ENCODE measurements at places on chromosomes 2 and 18.

DNA sequence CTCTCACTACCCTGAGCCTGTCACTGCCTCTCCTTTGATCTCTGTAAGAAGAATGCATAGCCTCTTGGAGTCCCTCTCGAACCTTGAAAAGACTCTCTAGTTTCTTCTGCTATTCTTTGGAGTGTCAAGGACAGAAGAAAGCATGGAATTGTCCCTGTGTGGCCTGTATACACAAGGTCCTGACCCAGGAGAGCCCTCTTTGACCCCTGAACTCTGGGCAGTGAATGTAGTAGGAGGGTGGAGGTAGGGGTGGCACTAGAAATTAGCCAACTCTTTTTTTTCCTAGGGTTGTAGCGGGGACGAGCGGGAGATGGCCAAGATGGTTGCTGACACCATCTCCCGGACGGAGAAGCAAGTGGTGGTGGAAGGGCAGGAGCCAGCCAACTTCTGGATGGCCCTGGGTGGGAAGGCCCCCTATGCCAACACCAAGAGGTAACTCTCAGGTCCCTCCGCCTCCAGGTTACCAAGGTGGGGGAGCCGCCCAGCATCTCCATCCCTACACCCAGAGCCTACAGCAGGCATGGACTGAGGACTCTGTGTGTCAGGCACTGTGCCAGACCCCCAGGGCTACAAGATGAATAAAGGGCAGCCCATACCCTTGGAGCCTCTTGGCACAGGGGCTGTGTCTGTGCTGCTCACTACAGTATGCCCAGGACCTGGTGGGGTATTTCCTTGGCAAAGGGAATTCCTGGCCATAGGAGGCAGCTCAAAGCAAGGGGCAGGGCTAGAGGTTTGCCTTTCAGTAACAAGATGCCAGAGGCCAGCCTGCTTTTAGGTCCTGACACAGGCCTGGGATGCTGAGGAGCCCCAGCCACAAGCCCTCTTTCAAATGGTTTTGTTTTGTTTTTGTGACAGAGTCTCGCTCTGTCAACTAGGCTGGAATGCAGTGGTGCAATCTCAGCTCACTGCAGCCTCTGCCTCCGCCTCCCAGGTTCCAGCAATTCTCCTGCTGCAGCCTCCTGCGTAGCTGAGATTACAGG lies 16.4 kb downstream of the VIL1 start:
- no peak for DNase-seq

DNA sequence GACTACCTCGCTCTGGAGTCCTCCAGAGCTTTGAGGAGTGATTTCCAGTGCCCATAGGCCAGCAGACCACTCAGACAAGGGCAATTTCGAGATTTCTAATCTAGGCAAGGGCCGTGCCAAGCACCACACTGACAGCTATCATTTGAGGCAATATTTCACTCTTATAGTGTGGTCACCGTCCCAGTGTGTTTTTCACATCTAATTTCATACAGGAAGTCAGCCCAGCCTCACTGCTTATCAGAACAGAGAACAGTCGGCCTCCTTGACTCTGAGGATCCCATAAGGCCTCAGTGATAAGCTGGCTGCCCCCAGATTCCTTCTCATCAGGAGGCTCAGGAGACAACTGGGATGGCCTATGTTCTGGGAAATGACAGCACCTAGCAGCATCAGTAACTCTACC lies 581 bp downstream of the CAPN14 start:
- no peak for DNase-seq

- DNase-seq = no peak
Observed at GRCh38 chr2:127034883-127035611, 71.9 kb downstream of the BIN1 start.

DNA sequence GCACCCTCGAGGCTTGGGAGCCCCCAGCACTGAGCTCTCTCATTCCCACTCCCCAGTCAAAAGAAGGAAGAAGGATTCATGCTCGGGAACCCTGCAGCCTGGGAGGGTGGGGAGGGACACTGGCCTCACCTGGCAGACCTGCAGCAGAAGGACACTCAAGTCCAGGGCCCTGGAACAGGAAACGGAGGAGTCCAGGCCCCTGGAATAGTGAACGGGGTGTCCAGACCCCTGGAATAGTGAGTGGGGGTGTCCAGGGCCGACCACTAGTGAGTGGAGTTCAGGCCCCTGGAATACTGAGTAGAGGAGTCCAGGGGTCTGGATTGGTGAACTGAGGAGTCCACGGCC lies 292.5 kb downstream of the NDUFA10 start:
- DNase-seq = no peak

GRCh38 chr2:237283131-237283928 lies 130.6 kb downstream of the COL6A3 start:
- DNase-seq = no peak

GRCh38 chr18:41809652-41810051 lies 145.4 kb upstream of the PIK3C3 start:
- DNase-seq = no peak

DNA sequence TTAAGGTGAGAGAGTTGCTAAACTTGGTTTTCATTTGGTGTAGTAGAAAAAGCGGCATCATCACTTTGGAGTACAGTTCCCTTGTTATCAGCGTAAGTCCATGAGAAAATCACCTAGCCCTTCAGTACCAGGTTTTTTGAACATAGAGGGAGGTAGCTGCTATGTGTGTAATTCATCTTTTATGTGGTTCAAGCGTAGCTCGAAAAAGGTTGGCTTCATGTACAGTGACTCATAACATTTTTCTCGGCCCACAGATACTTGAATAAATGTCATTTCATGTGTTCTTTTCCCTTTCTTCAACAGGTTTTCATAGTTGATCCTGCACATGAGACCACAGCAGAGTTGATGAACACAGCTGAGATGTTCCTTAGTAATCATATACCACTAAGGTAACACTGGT lies 43.6 kb downstream of the UGGT1 start:
- no peak for DNase-seq
